CD4-positive, alpha-beta T cell treated with Interleukin-12 subunit alpha and Interleukin-12 subunit beta, for 1 hour (primary cell): ENCODE measurements at places on chromosomes 5 and 9.
A peak's percentile ranks its signal among the peaks of the same experiment; 100 is the strongest.

DNA sequence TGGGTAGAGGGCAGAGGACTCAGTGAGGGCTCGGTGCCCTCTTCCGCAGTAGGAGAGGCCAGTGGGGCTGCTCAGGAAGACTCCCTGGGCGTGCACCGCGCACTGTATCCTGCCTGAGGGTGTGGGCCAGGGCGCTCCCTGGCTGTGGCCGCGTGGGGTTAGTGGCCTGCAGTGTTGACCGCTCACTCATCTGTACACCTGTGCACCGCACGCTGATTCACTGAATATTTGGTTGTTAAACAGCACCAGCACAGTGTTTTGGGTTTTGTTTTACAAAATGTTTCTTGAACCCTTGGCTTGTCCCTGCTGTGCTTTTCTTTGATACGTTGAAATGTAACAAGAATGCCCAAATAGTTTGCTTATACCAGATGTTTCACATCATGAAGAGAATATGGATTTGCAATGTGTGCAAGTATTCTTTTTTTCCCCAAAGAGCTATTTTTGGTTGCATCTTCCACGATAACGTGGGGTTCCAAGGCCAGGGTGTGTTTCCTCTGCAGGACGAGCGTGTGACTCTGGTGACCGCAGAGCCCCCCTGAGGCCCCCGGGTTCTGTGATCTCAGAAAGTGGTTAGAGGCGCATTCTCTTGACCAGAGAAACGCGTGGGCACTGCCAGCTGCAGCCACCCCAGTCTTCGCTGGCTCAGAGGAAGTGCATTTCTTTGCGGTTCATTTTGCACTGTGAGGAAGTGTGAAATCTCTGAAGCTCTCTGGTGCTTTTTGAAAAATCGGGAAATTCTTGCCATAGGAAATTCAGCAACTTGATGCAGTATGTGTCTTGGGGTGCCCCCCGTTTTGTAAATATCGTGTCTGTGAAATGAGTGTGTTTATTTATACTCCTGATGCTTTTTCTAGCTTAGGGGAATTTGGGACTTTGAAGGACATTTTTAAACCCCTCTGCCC is 46.9 kb downstream of the AHRR start:
- no peak for DNase-seq

GRCh38 chr9:127223266-127223665 is 41.3 kb upstream of the GARNL3 start:
- no peak for DNase-seq

GRCh38 chr5:111254613-111255012 is 30.4 kb downstream of the CAMK4 start:
- DNase-seq = peak; percentile 80

GRCh38 chr5:36689225-36689624 is 82.8 kb downstream of the SLC1A3 start:
- DNase-seq = no peak

DNA sequence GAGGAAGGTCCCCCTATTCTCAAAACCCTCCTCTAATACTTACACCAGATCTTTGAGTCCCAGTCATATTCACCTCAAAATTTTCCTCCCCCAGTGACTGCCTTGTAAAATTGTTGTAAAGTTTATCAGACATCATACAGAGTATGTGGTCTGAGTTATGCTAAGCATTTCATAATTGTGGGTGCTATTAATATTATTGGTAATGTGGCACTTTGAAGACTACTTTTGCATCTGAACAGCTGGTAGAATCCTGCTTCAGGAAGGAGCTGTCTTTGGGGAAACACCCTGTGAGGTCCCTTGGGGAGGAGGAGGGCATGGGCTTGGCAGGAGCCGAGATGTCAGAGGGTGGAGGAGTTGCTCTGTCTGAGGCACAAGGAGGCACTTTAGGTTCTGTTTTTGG is 164.9 kb upstream of the ZNF618 start:
- no peak for DNase-seq

- no peak for DNase-seq
Measured at GRCh38 chr9:88197781-88198340, 59.6 kb upstream of the SPATA31C2 start.

DNA sequence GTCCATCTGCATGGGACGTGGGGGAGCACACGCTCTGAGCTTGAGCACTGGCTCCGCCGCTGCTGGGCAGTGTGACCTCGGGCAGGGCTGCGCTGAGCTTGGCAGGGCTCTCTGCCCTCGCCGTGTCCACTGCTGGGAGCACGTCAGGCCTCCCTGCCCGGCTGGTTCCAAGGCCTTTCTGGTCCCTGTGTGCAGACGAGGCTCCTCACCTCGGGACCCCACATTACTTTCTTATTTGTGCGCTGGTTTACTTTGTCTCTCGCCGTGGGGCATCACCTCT is 43.9 kb downstream of the RXRA start:
- DNase-seq = no peak

GRCh38 chr5:166768536-166768935 is 1522.9 kb upstream of the WWC1 start:
- DNase-seq = no peak

GRCh38 chr9:79667817-79668436 is 96.2 kb downstream of the TLE4 start:
- no peak for DNase-seq

DNA sequence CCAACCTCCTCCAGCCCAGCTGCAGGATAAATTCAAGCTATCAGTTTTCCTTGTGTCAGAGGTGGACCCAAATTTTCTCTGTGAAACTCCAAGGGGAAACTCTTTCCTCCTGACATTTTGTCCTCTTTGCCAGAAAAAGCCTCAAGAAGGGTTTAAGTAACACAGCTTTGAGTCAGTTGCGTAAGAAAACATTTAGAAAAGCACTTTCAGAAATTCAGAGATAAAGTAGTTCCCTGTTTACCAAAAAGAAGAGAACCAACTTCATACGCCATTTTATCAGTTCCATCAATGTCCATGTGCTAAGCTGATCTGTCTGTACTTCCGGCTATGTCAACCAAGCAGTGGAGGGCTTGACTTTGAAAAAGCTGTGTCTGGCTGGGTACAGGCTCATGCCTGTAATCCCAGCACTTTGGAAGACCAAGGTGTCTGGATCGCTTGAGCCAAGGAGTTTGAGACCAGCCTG is 19.9 kb upstream of the SUSD1 start:
- DNase-seq = no peak
